SHP77 treated with DMSO at 0.1 percent for 48 hours (cell line): ENCODE measurements at places on chromosomes 6 and 20.

- no peak for DNase-seq
These were observed 18.9 kb downstream of the TREML1 start for GRCh38 chr6:41135062-41135832.

DNA sequence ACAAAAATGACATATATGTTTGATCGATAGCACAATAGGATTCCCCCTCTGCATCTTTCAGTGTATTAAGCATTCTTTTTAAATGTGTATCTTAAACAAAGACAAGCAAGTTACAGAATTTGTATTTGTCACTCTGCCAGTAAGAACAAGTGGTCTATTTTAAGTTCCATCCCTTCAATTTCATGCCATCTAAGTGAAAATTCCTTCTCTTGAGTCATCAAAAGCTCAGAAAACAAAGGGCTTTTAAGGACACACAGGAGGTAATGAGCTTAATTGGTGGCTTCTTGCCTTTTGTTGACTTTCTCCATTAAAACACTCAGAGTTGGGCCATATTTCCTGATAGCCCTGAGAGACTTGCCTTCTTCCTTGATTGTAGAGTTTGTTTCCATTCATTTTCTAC lies 547.8 kb downstream of the TENT5A start:
- no peak for DNase-seq

GRCh38 chr20:37294262-37294981 lies 5.0 kb downstream of the MANBAL start:
- DNase-seq, result no peak

DNA sequence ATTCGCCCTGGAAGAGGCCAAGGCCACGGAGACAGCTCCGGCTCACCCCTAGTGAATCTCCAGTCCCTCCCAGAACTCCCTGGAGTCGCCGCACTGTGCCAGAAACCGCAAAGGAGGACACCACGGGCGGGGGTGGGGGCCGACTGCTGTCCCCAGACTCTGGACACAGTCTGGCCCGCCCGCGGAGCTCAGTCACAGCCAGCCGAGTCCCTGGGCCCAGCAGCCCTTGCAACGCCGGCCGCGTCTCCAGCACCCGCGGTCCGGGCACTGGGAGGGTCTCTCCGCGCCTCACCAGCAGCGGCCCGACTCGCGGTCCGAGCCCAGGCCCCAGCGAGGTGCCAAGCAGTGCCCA lies 518 bp downstream of the PEX6 start:
- DNase-seq, result no peak

GRCh38 chr6:76708641-76709331 lies 636.3 kb upstream of the IMPG1 start:
- DNase-seq, result no peak

DNA sequence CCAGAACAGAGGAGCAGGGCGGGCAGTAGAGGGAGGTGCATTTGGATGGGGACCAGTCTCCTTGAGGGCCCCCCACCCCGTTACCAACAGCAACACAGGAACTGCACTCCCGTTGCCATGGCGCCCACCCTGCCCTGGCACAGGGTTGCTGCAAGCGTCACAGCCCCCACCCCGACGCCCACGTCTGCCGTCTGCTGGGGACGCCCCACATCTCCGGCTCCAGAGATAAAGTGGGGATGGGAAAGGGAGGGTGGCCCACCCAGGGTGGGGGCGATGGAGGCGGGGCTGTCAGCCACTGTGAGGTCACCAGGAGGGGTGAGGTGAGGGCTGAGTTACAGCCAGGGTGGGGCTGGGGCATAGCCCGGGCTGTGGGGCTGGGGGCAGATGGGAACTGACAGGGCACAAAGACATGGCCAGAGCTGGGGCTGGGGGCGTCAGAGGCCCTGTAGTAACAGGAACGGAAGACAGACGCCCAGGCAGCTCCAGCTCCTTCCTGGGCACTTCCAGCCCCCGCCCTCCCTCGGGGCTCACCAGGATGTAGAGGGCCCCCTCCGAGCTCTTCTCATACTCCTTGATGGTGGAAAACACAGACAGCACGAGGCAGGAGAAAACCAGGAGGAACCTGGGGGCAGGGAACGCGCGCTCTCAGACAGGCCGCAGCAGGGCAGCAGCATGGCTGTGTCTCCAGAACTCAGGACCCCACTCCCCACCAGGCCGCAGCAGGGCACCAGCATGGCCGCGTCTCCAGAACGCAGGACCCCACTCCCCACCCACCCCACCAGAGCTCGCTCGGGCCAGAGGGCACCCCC lies 26.0 kb downstream of the KCNQ2 start:
- DNase-seq, result no peak

DNA sequence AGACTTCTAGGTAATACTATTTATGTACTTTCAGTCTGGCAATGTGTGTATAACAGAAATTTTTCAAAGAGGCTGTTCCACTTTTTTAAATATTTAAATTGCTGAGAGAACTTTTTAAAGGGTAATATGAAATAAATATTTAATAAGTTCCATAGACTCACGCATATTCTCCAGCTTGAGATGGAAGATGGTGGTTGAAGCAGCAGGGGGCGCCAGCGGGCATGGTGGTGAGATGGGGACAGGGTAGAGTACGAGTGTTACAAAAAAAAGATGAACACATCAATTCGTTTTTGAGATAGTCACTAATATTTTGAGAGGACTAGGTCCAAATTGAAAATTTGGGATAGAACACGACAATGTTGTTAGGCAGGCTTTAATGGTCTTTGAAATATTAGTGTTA lies 68.4 kb downstream of the RSPO3 start:
- DNase-seq, result no peak

GRCh38 chr6:166750108-166750793 lies 123.2 kb upstream of the RPS6KA2 start:
- DNase-seq, result no peak

- no peak for DNase-seq
These were observed 52.5 kb downstream of the RBL1 start for GRCh38 chr20:37042986-37043972.

DNA sequence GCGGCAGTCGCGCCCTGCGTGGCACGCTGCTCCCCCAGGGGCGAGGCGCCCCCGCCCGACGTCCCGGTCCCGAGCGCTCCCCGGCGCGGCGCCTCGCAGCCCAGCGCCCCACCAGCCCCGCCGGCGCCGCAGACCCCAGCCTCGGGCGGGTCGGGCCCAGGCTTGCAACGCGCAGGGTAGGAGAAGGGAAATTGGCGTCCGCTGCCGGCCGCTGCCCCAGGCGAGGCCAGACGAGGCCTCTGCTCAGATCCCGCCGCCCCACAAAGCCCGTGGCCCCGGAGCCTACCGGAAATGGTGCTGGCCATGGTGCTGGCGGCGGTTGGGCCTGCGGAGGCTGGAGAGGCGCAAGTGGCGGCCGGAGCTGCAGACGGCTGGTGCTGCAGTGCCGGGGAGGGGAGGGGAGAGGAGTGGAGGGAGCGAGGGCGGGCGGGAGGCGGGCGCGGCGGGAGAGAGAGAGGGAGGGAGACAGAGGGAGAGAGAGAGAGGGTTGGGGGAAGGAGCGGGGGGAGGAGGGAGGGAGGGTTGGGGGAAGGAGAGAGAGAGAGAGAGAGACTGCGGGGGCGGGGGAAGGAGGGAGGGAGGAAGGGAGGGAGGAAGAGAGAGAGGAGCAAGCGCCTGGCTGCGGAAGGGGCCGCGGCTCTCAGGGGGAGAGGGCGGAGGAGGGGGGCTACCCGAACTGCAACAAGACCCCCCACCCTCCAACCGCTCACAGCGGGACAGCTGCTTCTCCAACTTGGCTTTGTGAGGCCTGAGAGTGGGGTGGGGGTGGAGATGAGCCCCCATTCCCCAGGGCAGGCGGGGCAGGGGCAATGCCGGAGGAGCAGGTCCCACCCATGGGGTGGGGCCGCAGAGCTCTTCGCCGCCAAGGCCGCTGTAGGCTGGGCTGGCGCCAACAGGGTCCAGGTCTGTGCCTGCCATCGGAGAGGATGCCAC lies at the start of gene STMN3:
STMN3 (minus strand) TSS at position 384 of the 933 bp plus-strand sequence; CDS start at position 305, 79 bp downstream.
- DNase-seq, result peak; percentile 83

GRCh38 chr6:54114991-54115390 lies 3.7 kb downstream of the MLIP start:
- DNase-seq, result no peak

- no peak for DNase-seq
These were observed 36.6 kb downstream of the ABRACL start for GRCh38 chr6:139064981-139065665.

DNA sequence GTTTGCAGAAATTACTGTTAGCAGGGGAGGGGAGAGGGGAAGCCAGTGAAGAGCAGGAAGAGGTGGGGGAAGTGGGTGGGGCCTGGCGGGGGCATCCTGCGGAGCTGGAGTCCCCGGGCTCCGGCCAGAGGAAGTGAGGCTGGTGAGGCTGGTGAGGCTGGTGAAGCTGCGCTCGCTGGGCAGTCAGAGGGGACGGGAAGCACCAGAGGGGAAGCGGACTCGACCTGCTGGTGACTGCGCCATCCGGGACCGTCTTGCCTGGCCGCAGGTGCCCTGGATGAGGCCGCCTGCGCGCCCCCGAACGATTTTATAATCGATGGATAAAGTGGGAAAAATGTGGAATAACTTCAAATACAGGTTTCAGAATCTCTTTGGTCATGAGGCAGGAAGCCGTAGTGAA lies 635.3 kb upstream of the MARCKS start:
- no peak for DNase-seq

DNA sequence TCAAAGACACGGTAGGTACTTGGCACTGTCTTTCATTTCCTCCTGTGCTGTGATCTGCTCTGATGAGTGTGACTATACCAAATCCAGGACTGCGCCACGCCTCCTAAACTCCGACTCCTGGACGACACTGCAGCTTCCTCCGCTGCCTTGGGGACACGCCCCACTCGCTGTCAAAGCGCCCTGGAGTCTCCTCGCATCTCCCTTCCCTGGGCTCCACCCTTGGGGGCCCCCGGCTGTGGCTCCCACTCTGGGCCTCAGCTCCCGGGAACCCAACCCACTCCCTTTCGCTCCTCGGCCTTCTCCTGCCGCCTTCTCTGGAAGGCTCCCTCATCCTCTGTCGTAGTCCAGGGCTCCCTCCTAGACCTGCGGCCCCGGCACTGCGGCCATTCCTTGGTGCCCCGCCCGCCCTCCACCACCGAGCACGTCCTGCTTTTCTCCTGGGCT lies 61.2 kb downstream of the RSPH3 start:
- DNase-seq, result no peak

DNA sequence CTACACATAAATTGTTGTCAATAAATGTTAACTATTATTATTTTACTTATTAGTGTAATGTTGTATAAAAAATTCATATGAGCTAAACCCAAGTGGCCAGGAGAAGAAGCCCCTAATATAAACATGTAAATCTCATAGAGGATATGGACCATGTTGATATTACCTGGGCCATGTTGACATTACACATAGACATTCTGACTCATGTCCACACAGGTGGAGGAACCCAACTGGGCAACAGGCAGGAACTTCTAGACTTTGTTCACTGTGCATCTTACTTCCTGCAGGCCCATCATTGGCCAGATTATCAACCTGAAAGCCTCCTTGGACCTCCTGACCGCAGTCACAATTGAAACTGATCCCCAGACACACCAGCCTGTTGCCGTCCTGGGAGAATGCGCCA lies 7.2 kb downstream of the BPIFA2 start:
- DNase-seq, result no peak

DNA sequence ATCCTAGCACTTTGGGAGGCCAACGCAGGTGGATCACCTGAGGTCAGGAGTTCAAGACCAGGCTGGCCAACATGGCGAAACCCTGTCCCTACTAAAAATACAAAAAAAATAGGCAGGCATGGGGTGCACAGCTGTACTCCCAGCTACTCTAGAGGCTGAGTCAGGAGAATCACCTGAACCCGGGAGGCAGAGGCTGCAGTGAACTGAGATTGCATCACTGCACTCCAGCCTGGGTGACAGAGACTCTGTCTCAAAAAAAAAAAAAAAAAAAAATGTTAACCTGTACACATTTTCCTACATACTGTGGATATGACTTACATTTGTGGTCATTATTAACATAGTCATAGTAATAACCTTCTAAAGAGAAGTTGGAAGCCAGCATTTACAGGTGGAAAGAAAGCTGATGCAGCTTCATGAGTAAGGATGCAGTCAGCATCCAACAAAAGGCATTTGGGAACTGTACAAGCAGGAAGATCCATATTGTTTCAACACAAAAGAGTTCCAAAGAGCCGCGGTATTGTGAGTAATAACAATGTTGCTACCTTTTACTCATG lies 186.2 kb downstream of the GPX5 start:
- no peak for DNase-seq

GRCh38 chr6:24901698-24902328 lies 33.9 kb downstream of the RIPOR2 start:
- DNase-seq, result no peak

DNA sequence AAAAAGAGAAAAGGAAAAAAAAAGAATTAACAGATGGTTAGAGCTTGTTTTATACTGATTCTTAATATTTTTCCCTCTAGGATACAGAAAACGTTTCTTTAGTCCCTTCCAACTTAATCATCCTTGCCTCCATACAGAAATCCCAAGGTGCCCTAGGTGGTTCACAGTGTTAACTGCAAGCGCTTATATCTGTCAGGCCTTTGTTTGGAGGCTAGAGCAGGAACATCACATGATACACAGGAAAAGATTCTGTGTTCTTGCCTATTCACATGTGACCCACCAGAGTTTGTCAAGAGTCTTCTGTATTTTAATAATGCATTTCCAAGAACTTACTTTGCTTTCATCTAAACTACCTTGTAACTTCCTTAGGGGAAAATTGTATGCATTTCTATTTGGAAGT lies 31.3 kb downstream of the ANKRD6 start:
- no peak for DNase-seq

DNA sequence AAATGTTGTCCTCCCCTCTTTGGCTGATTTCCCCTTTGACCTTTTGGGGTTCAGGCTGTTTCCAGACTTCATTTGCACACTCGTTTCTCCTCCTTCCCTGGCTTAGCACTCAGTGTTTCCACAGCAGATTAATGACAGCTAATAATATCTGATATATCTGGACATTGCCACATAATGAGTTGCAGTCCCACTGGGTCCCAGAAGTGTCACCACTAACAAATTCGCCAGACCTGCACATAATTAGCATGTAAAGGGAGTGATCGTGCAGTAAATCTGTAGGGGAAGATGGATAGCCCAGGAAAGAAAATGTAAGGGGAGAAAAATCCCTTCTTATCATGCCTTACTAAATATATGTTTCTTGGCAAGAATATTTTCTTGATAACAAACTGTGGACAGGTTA lies 922.1 kb downstream of the TFAP2A start:
- no peak for DNase-seq

DNA sequence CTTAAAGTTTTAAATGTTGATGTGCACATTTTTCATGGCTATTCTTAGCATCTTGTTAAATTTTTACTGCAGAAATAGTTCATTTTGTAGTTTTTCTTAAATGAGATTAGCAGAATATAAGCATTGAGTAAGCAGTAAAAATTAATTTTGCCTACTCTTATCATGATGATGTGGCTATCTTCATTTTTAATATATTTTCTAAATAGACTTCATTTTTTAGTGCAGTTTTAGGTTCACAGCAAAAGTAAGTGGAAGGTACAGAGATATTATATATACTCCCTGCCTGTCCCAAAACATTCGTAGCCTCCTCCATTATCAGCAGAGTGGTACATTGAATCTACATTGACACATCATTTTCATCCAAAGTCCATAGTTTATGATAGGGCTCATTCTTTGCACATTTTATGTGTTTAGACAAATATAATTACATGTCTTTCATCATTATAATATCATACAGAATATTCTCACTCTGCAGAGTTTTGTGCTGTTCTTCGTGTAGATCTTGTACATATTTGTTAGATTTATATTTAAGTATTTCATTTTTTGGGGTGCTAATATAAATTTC lies 13.7 kb downstream of the STXBP5 start:
- DNase-seq, result no peak
